ENCODE measurements at places on chromosomes 12 and 14.

DNA sequence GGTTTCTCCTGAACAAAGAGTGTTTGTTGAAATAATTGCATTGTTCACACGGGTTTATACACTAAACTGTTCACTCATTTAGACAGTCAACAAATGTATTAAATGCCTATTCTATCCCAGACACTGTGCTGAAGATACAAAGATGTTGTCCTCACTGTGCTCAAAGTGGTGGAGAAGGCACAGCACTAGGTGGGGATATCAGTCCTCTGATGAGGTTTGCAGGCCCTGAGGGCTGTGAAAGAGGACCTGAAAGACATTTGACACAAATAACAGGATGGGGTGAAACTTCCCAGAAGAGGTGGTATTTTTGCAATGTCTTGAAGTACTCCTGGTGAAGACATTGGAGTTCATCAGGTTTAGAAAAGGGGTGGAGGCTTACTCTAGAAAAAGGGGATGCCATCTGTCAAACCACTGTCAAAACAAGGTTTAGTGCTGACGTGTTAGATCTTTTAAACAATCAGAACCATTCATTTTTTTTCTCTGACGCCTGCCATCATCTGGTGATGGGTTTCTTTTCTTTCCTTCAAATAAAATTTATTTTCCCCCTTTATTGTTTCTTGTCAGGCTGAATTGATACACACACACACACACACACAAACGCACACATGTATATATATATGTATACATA is 69.5 kb downstream of the ACSS3 start:
- DNase-seq: no peak

DNA sequence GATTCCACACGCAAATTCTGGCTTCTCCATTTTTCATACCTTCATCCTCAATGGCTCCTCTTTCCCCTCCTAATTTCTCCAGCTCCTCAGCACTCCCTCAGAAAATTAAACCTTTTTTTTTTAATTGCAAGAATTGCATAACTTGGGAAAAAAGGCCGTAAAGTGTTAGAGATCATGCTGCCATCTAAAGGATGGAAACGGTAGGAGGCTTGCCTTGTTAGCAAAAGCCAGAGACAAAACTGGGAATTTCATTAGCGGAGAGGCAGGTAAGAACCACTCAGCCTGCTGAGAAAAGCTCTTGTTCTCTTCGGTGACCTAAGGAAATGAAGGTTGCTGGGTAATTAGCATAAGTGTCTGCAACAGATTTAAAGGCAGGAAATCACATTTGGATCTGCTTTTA is 204.3 kb downstream of the AEBP2 start:
- no peak for DNase-seq

DNA sequence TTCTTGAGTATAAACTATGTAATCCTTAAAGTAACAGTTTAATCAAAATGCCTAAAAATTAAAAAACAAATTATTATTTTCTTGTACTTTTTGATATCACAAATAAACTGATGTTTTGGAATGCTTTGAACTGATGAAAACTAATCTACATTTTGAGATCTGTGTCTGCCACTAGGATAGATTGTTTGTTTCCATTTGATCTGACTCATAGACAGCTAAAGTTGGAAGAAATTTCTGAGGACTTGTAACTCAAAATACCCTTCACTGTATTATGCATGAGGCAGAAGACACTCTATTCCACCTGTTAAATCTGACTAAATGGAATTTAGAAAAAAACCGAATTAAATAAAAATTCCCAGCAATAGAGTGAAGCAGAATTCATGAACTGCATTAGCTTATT is 1400.0 kb upstream of the FLRT2 start:
- DNase-seq: no peak

DNA sequence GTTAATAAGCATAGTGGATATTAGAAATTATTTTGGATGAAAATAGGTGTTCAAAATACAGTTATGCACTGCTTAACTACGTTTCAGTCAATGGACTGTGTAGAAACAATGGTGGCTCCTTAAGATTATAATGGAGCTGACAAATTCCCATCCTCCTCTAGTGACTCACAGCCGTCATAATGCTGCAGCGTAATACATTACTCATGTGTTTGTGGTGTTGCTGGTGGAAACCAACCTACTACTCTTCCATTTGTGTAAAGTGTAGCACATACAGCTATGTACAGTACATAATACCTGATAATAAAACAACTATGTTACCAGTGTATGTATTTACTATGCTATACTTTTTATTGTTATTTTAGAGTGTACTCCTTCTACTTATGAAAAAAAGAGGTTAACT is 111.2 kb upstream of the TMCC3 start:
- no peak for DNase-seq

- no peak for DNase-seq
Measured at GRCh38 chr12:20188930-20189653, 179.2 kb upstream of the PDE3A start.

- DNase-seq: peak; percentile 54
Measured at GRCh38 chr14:98984719-98985041, 287.3 kb downstream of the BCL11B start.

DNA sequence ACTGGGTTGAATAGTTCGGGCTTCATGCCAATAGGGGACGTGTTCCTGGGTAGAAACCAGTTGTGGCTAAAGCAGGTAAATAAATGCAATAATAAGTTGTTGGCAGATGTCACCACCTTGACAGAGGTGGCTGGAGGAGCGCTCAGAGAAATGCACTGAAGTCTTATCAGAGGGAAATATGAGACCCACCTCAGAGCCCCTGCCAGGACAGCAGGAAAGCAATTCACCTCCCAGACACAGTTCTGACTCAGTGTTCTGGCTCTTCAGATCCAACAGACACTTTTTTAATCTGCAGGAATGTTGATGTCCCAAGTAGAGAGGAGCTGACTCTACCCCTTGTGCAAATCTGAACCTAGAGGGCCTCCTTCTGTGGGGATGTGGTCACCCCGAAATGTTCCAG is 687.1 kb upstream of the FBXO33 start:
- DNase-seq: no peak

- DNase-seq: no peak
Measured at GRCh38 chr12:54583726-54584125, 4.7 kb downstream of the PPP1R1A start.

DNA sequence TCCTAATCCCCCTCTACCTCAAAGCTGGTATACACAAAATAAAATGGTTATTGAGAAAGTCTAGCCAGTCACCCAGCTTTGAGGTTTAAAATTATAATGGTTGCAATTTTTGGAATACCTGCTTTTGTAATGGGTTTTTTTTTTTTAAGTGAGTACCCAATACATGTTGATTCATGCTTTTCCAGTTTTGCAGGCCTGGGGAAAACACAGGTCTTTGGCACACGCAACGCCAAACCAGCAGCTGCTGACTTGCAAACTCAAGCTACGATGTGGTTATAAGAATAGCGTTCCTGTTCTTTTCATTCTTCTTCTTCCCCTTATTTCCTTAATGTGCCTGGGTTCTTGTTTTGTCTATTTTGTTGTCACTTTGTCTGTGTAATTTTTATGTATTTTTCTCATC is 233.0 kb downstream of the EGLN3 start:
- DNase-seq: no peak

DNA sequence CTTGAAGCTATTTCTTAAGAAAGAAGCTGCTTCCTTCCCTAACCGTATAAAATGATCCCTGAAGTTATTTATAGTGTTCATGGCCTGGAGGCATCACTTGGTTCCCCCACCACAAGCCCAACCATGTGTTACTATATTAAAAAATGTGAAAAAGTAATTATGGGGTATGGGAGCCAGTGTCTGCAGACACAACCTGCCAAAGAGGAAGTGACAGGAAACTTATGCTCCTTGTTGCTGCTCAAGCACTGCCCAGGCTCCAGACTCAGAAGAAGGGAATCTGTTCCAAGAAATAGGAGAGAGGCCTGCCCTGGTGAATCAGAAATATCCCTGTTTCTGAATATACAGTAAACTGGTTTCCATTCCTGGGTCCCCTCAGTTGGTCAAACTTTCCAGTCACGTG is 217.2 kb upstream of the BMP4 start:
- no peak for DNase-seq

GRCh38 chr14:61128382-61129167 is 147.5 kb downstream of the SLC38A6 start:
- no peak for DNase-seq

DNA sequence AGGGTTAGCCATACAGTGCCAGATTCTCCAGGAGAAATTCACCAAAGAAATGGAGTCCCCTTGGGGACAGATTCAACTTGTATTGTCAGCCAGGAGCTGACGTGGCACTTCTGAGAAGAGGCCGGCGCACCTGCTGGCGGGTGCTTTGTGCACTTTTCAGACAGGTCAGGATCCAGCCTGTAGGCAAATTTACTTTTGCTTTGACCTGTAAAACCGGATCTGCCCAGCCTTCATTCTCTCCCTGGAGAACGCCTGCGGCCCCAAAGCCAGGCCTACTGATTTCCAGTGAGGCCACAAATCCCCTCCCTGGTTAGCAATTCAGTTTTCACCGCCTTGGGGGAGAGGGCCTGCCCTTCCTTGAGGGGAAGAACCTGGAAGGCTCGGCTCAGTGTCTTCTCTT is 17.4 kb downstream of the P2RX4 start:
- no peak for DNase-seq

- no peak for DNase-seq
Measured at GRCh38 chr14:37865719-37866549, 270.5 kb downstream of the TTC6 start.

GRCh38 chr14:37198273-37198598 is 499 bp downstream of the MIPOL1 start:
- no peak for DNase-seq

GRCh38 chr12:46489951-46490388 is 117.4 kb upstream of the SLC38A2 start:
- no peak for DNase-seq

DNA sequence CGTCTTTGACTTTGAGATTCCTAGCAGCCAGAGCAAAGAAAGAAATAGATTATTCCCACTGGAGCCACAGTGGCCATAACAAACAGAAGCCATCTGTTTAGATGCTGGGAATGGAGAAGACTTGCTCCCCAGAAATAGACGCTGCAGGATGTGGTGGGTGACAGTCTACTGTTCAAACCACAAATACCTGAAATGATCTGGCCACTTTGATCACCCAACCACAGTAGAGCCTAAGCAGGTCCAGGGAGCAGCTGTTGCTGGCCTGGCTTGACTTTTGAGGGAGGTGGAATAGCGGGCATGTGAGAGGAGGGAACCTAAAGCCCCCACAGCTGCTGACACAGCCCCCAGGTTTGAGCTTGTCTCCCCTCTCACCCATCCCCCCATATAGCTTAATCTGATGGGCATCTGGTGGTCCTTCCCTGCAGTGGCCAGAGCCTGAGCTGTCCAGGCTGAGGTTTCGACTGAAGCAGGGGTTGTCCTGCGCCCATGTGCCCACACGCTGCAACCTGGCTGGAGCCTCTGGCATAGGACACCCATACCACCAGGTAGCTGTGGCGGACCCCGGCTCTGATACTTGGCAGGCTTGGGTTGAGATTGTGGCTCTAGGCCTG is 38.7 kb downstream of the SH2B3 start:
- no peak for DNase-seq

GRCh38 chr14:99348816-99349614 is 77.0 kb upstream of the BCL11B start:
- DNase-seq: no peak

DNA sequence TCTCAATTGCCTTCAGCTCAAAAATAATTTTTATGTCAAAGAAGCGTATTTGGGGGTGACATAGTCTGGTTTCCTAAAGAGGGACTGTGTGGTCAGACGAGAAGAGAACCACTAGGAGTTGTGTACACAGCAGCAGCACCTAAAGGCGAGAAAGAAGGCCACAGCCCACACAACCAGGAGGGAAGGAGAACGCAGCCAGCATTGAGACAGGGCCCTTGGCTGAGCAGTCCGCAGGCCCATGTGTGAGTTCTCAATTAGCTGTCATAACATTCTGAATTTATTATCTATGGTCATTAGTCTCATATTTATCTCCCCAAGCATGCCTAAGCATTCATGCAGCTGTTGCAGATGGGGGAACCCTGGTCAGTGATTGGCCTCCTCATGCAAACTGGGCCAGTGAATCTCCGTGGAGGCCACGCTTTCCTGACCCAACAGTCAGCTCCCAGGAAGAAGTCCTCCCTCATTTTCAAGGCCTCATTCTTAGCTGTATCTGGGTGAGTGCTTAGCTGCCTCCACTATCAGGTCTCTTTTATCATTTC is 81.2 kb upstream of the ATF7IP start:
- DNase-seq: no peak

DNA sequence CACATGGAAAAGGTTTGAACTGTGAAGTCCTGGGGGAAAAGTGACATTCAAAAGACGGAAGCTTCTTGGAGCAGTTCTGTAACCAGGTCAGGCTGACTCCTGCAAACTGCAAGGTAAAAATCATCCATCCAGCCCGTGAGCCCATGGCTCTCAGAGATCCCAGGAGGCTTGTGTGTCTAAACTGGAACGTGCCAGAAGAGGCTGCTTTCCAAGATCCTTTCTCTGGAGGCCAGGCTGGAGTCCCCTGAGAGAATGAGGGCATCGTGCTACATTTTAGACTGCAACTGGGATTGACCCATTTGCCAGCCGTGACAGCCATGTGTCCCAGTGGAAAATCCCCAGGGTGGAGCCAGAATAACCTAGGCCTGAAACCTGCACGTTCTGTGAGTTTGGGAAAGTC is 7.8 kb upstream of the WSCD2 start:
- DNase-seq: no peak

- DNase-seq: peak; percentile 68
Measured at GRCh38 chr12:104358353-104359003, 54.9 kb downstream of the EID3 start.

GRCh38 chr14:64937171-64937820 is 5.2 kb downstream of the GPX2 start:
- DNase-seq: no peak

DNA sequence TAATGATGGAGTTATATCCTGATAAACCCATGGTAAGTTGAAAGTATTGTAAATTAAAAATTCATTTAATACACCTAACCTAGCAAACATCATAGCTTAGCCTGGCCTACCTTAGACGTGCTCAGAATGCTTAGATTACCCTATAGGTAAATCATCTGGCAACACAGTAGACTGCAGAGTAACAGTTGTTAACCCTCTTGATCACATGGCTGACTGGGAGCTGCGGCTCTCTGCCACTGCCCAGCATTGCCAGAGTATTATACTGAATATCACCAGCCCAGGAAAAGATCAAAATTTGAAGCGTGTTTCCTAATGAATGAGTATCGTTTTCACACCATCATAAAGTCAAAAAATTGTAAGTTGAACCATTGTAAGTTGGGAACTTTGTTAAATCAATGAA is 17.8 kb upstream of the TMPRSS12 start:
- no peak for DNase-seq

Measured in activated CD4-positive, alpha-beta T cell treated with anti-CD3 and anti-CD28 coated beads, Interleukin-2, amount 50 U/mL, for 4 hours (primary cell).